ENCODE measurements at places on chromosomes 4 and X. TPM values are rescaled to one million over a fixed set of nuclear protein-coding genes. Genes with fewer than 3 reads are reported as not detected.

DNA sequence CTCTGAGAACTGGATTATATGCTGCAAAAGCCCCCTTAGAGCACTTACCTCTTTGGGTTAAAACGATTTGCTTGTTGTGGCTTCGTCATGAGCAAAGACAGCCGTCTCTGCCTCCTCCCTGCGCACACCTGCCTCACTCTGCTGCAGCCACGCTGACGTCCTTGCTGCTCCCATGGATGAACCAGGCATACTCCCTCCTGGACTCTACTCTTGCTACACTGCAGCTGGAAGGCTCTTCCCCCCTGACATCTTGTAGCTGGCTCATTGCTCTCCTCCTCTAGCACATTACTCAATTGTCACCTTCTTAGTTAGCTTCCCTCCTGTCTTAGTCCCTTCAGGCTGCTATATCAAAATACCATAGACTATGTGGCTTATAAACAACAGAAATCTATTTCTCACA lies 59.3 kb downstream of the FAM114A1 start:
- DNase-seq = no peak

DNA sequence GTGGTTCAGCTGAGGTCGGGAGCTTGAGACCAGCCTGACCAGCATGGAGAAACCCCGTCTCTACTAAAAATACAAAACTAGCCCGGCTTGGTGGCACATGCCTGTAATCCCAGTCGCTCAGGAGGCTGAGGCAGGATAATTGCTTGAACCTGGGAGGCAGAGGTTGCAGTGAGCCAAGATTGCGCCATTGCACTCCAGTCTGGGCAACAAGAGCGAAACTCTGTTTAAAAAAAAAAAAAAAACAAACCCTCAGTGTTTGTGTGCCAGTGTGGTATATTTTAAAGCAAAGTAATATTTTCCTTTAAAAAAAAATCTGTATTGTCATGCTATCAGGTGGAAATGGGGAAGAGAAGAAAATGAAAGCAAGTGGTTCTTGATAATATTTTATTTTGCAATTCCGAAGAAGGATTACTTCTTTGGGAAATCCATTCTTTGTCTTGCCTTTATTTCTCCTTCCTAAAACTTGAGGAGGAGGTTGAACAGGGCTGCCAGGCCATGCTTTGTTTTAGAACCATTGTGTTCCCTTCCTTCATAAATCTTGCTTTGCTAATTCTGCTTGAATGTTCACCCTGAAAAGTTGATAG lies 14.4 kb downstream of the ALG13 start:
- no peak for DNase-seq

DNA sequence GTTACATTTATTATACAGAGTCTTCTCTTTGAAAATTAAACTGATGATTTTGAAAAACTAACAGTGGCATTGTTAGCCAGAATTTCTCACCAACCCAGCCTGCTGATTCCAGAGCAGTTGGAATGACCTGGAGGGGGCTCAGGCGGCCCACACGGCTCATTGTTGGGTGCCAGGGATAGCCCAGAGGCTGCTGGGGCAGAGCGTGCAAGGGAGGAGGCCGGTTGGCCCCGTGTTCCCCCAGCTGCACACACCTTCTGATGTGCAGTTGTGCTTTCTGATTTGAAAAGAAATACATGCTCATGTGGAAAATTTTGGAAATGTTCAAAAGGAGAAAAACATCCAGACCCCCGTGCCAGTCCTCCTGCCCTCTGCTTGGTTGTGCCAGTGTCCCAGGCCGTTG lies 20.6 kb downstream of the WFS1 start:
- no peak for DNase-seq

- no peak for DNase-seq
Observed at GRCh38 chr4:132763465-132763864, 385.6 kb upstream of the PCDH10 start.

DNA sequence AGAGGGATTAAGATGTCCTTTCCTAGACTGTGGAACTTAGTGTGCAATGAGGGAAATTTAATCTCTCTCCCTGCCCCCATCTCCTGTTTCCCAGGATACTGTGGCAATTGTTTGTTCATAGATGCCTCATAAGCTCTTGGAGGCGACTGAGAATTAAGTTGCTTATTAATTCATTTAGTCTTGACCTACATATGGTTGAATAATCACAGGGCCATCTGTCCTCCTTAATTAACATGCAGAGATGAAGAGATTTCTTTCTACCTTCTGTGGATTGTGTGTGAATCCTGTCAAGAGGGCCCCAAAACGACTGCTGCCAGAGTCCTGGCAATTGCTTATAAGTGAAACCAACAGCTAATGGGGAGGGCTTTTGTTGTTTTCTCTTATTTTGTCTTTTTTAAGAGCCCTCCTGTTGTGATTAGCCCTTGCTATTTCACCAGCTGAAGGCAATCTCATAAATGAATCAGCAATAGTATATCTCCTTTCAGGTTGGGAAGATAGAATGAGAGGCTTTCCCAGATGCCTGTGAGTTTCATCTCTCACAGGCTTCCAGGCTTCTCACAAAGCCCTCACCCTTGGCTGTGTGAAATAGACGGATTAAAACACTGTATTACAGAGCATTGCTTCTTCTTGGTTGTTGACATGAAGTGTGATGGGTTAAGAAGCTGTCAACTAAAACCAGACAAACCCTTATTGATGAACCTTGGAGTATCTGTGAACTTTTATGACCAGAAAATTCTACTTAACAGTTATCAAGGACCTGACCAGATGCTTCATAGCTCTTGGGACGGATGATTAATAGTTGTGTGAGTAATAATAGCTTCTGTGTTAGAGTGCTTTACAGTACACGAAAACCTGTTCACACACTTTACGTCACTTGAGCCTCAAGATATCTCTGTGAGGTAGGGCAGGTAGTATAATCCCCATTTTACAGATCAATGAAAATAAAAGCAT lies 58.5 kb downstream of the PGRMC2 start:
- no peak for DNase-seq

GRCh38 chr4:82747686-82748575 lies 50.7 kb downstream of the SCD5 start:
- no peak for DNase-seq

DNA sequence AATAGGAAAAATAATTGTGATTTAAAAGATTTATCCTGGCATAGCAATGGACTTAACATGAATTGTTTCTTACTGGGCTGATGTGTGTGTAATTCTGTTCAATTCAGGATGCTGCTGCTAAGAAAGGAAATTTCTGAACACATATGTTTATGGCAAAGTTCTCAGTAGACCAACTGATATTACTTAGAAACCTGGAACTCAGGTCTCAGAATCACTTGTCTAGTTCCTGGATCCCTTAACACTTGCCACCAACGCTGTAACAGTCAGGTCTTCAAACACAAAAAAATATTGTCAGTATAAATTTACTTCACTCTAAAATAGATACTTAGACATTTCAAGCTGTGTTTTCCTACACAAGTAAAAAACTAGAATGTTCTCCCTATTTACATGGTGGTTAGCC lies 5.5 kb downstream of the CASP3 start:
- DNase-seq = no peak

- DNase-seq = no peak
Observed at GRCh38 chr4:10134141-10134540, 17.5 kb upstream of the WDR1 start.

DNA sequence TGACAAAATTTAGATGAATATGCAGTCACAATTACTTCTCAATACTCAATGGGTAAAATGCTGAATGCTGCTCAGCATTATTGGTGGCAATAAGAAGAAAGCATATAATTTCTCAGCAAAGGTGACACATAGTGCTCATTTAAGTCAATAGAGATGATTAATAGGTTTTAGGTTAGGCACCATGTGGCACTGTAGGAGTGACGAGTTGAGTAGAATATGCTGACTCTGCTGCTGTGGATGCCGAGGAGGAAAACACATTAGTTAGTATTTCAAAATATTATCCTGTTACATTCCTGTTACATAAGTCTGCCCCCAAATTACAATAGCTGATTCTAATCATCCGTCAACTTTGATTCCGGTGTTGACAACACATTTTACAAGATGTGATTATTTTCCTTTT lies 13.7 kb upstream of the CXCL5 start:
- no peak for DNase-seq

DNA sequence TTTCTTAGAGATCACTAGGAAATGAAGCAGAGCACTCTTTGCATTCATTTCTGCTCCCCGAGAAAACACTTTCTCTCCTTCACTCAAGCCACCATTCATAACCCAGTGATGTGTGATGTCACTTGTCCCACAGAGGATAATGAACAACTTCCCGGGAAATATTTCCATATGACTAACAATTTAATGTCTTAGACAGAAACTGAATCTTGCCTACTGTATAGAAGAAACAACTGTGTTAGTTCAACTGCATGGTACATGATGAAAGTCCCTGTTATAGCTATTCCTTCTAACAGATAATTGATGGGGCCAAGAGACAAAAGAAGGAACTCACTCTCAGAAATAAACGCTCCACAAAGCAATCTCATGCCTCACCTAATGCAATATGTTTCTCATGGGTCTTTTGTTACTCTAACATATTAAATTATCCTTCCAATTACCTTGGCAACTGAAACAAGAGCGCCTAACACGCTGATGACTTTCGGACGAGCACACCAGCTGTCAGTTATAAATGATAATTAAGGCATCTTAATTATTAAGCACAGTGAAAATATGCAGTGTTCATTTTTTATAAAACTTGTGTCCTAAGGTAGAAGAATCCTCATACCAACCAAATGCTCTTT lies 113.7 kb upstream of the TLR3 start:
- DNase-seq = no peak

DNA sequence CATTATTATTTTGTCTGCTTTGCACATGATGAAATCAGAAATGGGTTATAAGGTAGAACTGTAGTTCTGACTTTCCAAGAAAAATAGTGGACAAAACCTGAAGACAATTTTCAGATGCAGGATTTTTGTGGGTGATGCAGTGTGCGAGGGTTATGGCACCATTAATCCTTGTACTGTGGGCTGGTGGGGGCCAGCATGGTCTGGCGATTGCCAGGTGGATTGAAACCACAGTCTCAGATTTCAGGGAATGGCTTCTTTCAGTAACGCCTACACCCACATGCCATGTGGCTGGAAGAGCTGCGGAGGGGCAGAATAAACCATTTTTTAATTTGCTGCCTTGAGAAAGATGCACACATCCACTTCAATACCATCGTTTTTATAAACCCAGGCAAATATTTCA lies 150.5 kb downstream of the ARSF start:
- DNase-seq = no peak

GRCh38 chr4:704198-704891 lies 1.3 kb upstream of the PCGF3 start:
- no peak for DNase-seq

GRCh38 chr4:102678107-102678506 lies 82.7 kb downstream of the MANBA start:
- DNase-seq = no peak

DNA sequence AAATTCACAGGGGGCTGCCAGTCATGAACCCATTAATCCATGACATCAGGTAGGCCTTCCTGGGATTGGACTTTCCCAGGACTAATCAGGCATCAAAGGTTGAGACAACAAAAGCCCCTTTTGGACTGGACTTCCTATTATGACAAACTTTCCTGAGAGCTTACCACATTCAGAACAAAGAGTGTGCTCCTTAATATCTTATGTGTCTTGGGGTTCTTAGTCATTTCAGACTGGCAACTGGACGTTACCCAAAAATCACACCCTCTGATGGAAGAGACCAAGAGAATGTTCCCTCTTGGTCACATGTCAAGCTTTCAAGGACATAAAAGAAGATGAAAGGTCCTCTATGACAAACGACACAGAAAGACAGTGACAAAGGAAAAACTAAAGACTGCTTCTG lies 31.6 kb upstream of the PPP1R2C start:
- DNase-seq = no peak

GRCh38 chr4:6469898-6470501 lies 2.4 kb downstream of the PPP2R2C start:
- DNase-seq = no peak

DNA sequence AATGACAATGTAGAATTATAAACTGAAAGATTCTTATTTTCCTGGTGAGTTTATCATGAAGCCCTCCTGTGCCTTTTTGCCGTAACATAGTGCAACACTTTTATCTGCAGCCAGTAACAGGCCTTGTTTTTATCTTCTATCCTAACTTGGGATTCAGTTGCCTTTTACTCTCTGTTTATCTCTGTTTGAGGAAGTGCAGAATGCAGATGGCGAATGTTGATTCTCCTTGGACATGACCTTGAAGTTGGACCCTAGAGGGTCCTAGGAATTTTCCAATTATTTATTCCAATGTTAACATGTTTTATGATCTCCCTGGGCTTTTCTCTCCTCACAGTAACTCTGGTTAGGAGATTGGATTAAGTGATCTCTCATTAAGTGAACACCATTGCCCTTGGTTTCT lies 165.0 kb downstream of the FMR1NB start:
- no peak for DNase-seq

DNA sequence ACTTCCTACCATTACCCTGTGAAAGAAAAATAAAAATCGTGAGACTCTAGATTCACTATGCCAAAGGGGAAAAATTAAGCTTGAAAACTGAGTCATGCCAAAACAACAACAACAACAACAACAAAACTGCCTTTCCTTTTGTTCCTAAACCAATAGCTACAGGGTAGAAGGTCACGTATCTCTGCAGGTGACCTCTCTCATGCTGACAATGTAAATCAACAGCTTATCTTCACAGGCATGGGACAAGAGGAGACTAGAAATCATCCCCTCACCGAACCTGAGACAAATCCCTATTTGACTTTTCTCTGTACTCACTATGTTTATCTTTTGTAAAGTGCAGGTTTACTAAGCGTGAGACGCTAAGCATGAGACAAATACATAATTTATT lies 20.5 kb upstream of the AADAT start:
- no peak for DNase-seq

DNA sequence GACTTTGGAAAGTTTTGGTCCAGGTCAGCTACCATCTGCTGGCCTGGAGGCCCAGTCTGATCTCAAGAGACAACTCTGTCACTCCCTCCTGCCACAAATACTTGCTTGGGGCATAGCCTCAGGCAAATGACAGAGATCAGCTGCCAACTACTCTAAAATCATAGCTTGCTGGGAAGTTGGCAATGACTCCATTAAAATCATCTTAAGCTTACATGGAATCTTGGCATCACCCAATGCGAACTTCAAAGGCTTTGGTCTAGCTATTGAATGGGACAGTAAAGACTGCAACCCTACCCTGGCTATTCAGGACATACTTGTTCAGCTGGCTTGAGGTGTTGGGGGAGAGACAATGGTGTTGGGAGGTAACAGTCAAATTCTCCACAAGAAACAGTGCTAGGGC lies 7.0 kb upstream of the USO1 start:
- no peak for DNase-seq

The MTTP gene
- total RNA-seq = 1.5 TPM

The HMX1 gene
- total RNA-seq = not detected

The HAND2 gene
- total RNA-seq = 3.3 TPM

The FREM3 gene
- total RNA-seq = not detected

The FAM156B gene
- 17.0 TPM for total RNA-seq

The KDM6A gene
- total RNA-seq = 41.5 TPM

The MND1 gene
- total RNA-seq = 1.4 TPM

The L1CAM gene
- 3.0 TPM for total RNA-seq

The PHEX gene
- 0.19 TPM for total RNA-seq

The UGT8 gene
- total RNA-seq = 51.7 TPM

The FHIP1A gene
- total RNA-seq = 29.1 TPM

Data from mucosa of descending colon (tissue), 3 donors.